NCI-H1092 treated with DMSO at 0.1 percent for 48 hours (cell line): ENCODE measurements at places on chromosomes 4 and X.
A peak's percentile ranks its signal among the peaks of the same experiment; 100 is the strongest.

DNA sequence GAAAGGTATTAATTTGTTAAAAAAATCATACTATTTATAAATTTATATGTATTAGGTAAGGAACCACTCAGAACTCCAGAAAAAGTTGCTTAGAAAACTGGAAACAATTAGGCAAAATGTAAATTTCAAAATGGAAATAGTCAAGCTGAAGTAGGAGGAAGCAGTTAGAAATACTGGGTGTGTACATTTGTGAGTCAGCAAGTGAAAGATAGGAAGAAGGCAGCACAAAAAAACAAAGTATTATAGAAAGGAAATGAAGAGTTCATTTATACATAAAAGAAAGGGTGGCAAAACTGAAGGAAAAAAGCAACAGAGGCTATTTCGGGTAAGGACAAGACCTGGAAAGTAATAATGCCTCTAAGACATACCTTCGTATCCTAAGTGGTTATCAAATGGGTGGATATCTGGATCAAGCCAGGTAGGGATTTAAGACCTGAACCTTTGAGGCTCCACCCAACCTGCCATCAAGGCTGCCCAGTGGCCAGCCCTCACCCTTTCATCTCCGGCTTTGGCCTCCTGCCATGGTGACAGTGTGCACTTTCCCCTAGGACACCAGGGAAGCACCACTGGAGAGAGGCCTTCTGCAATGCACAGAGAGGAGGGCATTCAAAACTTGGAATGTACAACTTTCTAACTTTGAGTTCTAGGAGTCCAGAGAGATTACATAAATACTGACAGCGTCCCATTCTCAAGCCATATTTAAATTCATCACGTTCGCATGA, at the start of gene LRRC66:
Gene LRRC66 (minus strand): TSS at position 428 of the 722 bp plus-strand sequence. CDS start 2,750 bp downstream, outside the sequence.
- no peak for DNase-seq

DNA sequence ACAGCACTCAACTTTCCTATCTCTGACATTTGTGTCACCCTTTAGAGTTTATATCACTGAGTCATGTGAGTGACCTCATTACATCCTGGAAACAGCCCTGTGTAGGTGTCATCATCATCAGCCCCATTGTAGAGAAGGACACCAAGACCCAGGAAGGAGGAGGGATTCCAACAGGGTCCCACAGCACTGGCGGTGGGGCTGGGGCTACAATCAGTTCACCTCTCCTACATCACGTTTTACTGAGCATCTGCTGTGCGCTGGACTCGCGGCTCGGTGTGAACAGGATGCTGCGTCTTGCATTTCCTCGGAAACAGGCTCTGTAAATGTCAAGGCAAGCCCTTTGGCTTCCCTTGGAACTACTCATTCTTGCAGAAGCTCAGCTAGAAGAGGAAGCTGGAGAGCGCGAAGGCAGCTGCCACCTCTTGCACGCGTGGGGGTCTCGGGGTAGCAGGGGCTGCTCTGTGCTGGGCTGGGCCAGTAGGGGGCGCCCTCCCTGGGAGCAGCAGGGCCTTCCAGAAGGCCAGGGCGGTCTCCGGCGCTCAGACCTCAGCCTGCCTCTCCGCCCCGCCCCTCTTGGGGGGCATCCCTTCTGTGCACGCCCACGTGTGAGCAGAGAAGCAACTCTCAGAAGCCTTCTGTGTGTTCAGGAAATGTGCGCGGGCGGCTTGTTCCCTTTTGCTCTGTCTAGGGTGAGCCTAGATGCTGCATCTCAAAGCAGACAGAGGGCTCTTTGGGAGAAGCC, 29.0 kb downstream of the REELD1 start:
- DNase-seq: no peak

DNA sequence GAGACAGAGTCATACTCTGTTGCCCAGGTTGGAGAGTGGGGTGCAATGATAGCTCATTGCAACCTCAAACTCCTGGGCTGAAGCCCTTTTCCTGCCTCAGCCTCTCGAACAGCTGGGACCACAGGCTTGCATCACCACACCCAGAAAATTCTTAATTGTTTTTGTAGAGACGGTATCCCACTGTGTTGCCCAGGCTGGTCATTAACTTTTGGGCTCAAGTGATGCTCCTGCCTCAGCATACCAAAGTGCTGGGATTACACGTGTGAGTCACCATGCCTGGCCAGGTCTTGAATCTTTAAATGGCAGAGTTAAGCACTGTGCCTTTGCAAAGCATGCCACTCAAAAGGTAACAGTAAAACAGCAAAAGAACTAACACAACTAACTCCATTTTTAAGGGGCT, 28.6 kb upstream of the BBS12 start:
- no peak for DNase-seq

DNA sequence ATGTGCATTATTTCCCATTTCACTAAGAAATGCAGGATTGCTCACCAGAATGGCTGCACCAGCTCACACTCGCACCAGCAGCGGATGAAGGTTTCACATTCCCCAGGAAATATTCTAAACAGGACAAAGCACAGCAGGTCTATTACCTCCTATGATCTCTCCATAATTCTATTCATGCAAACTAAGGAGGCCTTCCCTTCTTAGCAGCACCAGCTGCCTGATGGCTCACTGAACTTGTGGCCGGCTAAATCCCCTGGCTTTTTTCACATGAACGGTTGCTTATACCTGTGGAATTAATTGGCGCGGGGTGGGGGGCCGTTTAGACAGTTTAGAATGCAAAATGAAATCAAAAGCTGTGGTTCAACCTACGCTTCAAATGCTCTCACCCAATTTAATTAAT, 73.5 kb upstream of the SRD5A3 start:
- no peak for DNase-seq

- DNase-seq: no peak
Measured at GRCh38 chr4:26531491-26532116, 41.3 kb upstream of the CCKAR start.

- no peak for DNase-seq
Measured at GRCh38 chr4:10506077-10506476, 48.9 kb upstream of the ZNF518B start.

- DNase-seq: no peak
Measured at GRCh38 chr4:15551740-15552446, 82.2 kb downstream of the CC2D2A start.

DNA sequence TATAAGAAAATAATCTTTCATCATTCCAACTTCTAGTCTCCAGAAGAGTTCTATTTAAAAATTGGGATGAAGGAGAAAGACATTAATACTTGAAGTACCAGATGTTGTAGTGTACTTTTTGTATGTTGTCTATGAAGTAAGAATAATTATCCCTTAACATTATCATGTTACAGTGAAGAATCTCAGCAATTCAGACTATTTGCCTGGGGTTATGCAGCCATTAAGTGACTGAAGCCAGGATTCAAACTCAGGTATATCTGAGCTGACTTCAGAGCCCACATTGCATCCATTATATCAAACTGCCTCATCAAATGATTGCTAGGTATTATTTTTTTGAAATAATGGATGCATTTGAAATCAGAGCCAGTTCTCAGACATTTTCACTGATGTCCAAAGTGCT, 76.1 kb upstream of the FHDC1 start:
- DNase-seq: no peak

GRCh38 chrX:47321386-47321785, 49.0 kb upstream of the ZNF157 start:
- no peak for DNase-seq

DNA sequence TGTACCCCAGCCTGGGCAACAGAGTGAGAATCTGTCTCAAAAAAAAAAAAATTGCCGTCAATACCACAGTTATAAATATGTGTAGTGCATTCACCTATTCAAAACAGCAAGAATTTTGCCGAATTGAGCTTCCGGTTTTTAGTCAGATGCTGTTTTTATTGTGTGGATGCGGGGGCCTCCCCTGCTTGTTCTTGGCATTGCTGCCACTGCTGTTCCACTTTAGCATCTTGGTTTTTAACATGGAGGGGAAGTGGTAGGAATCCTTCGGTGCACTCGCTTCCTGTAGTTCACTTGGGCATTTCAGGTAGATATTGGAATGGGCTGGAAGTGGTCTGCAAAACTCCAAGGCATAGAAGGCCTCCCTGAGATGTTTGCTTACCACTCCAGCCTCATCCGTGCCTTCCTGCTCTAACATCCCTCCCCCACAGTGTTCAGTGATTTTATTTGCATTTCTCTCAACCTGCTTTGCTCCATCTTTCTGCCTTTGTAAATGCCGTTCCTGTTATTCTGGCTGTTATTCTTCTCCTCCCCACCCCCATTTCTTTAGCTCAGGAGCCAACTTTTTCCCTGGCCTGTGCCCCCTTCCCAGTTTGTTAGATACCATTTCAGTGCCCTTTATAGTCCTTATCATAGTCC, 25.5 kb downstream of the MOB1B start:
- DNase-seq: no peak

- DNase-seq: peak; percentile 44
Measured at GRCh38 chr4:55184600-55185523, 59.5 kb upstream of the KDR start.

- DNase-seq: no peak
Measured at GRCh38 chr4:148747721-148748268, 305.6 kb upstream of the NR3C2 start.

GRCh38 chr4:66506985-66507384, 836.7 kb upstream of the EPHA5 start:
- no peak for DNase-seq

GRCh38 chr4:6769233-6769988, 13.1 kb upstream of the KIAA0232 start:
- DNase-seq: no peak

DNA sequence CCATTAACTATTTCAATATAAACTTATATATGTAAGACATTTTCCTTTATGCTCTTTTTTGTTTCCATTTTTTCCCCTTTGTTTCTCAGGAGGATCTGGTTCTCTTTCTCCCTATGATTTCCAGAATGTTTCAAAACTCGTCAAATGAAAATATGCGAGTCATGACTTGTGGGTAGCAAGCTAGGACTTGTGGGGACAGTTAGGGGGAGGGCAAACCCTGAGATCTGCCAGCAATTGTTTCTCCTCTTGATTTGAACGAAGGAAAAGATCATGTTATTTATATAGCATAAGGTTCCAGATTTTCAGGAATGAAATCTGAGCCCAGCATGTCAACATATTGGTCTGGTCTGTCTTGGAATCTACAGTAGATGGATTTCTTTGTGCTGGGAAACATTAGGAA, 28.9 kb upstream of the GPC4 start:
- DNase-seq: no peak

GRCh38 chrX:152821145-152821765, 9.3 kb downstream of the CETN2 start:
- no peak for DNase-seq

GRCh38 chr4:138741766-138742377, 273.7 kb upstream of the NOCT start:
- DNase-seq: no peak

GRCh38 chrX:96771486-96771885, 86.8 kb downstream of the DIAPH2 start:
- no peak for DNase-seq

DNA sequence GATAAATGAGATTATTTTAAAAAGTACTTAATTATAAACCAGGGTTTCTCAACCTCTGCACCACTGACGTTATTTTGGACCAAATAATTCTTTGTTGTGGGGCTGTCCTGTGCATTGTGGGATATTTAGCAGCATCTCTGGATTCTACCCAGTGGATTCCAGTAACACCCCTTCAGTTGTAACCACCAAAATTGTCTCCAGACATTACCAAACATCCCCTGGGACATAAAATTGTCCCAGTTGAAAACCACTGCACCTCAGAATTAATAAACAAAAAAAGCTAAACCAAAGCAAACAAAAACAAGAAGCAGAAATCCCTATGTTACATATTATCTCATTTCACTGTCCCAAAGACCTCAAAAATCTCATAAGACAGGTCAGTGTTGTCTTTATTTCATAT, 54.2 kb upstream of the GIMD1 start:
- no peak for DNase-seq

- no peak for DNase-seq
Measured at GRCh38 chr4:95415346-95415771, 133.4 kb downstream of the UNC5C start.

- no peak for DNase-seq
Measured at GRCh38 chr4:158025131-158025530, 147.7 kb downstream of the GASK1B start.

DNA sequence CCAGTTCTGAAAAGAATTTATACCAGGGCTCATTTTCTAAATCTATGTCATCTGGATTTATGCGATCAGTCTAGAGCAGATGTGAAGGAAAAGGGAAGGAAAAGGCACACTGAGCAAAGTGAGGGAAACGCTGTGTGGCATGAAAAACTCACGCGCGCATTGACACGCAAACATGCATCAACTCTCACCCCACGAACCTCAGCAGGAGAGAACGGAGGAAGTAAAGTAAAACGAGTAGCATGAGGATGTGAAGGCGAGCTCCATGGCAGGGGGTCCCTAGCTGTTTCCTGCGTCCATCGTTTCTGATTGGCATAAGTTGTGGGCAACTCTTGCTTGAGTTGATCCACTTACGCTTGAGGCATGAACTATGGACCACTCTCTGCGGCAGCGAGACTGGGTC, 102.8 kb upstream of the PDLIM3 start:
- no peak for DNase-seq

- DNase-seq: no peak
Measured at GRCh38 chr4:100906973-100907372, 389.2 kb upstream of the EMCN start.

GRCh38 chr4:165877286-165877685, 4.2 kb downstream of the TLL1 start:
- DNase-seq: no peak
